ENCODE measurements at places on chromosomes 5 and 9.

DNA sequence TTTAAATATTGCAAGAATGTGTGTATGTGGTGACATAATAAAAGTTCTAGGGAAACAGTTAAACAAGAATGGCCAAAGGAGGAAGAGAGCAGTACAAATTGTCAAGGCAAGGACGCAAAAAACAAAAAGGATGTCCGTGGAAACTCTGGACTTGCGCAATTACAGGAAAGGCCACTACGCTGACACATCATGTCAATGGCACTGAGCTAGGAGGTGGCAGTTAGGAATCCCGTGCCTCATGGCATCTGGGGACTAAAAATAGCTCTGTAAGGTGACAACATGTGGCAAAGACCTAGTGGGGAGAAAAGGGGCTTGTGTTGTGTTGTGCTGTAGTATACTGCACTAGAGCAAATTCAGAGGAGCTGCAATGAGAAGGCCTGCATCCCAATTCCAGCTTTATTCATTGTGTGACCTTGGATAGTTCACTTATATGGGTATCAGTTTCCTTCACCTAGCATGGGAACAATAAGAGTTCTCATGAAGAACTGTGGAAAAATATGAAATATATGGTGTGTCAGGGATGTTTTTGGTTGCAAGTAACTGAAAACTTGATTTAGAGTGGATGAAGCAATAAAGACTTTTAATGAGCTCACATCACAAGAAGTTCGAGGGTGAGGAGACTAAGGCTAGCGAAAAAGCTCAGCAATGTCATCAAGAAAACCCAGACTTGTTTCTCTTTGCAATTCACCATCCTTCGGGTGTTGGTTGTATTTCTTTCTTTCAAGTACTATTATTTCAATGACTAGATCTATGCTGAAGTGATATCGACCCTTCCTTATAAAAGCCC lies 124.1 kb upstream of the STC2 start:
- DNase-seq: no peak

- no peak for DNase-seq
Measured at GRCh38 chr9:21392270-21392669, 7.1 kb upstream of the IFNA2 start.

- DNase-seq: no peak
Measured at GRCh38 chr9:80954521-80954920, 734.8 kb downstream of the TLE1 start.

GRCh38 chr9:104747565-104748358 lies at the start of gene NIPSNAP3A:
Gene NIPSNAP3A (plus strand): TSS chr9:104747683. CDS start chr9:104747793, 110 bp downstream.
- peak; percentile 84 for DNase-seq

GRCh38 chr5:112290691-112291090 lies 128.4 kb downstream of the EPB41L4A start:
- no peak for DNase-seq
